Activated T-cell treated with anti-CD3 and anti-CD28 coated beads, Interleukin-2, amount 50 U/mL, for 24 hours (primary cell): ENCODE measurements at places on chromosomes 7 and 10.

DNA sequence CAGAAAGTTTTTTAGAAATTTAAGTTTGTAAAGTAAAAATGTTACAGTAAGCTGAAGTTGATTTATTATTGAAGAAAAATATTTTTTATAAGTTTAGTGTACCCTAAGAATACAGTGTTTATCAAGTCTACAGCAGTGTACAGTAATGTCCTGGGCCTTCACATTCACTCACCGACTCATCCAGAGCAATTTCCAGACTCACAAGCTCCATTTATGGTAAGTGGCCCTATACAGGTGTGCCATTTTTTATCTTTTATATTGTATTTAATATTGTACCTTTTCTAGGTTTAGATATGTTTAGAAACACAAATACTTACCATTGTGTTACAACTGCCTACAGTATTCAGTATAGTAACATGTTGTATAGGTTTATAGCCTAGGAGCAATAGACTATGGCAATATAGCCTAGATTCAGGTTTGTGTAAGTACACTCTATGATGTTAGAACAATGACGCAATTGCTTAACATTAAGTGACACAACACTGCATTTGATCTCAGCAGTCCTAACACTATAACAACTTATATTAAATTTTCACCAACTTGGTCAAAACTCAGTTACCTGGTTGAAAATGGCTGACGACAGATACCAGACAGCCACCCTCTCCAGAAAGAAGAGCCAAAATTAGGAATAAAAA, 45.7 kb downstream of the HIBADH start:
- DNase-seq, result no peak
- no peak overlapping the region for H3K4me3 ChIP-seq
- H3K27me3 ChIP-seq, result no peaks in the 10 kb centered on the region
- H3K4me1 ChIP-seq, result no peaks in the 10 kb centered on the region
- no peak overlapping the region for H3K27ac ChIP-seq

- no peak overlapping the region for H3K4me3 ChIP-seq
- H3K27me3 ChIP-seq, result peaks cover 23% of the 10 kb centered on the region
- H3K36me3 ChIP-seq, result no peaks in the 10 kb centered on the region
- no peak for DNase-seq
Observed at GRCh38 chr7:156656598-156656997, 16.0 kb downstream of the RNF32 start.

GRCh38 chr10:80373502-80373901, 16.9 kb downstream of the DYDC2 start:
- no peaks in the 10 kb centered on the region for H3K36me3 ChIP-seq
- no peak overlapping the region for H3K4me3 ChIP-seq
- no peak for DNase-seq
- no peak overlapping the region for H3K27ac ChIP-seq
- peaks cover 5% of the 10 kb centered on the region for H3K4me1 ChIP-seq

GRCh38 chr10:10792681-10793080, 225.0 kb upstream of the CELF2 start:
- no peak for DNase-seq
- H3K27ac ChIP-seq, result no peak overlapping the region
- H3K27me3 ChIP-seq, result peaks cover 32% of the 10 kb centered on the region

DNA sequence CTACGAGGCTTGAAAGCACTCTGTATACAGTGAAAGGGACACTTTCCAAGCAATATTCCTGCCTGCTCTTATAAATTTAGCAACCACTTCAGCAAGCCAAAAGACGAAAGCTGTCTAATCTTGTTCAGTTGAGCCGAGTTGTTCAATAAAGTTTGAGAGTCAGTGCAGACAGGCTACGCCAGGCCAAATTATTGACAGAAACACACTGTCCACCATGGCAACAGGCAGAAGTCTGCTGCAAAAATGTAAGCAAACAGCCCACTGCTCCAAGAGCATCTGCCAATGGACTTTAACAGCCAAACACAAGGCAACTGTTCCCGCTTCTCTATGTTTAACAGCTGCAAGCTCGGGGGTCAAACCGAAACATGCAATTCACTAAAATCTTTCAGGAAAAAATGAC, 85.7 kb downstream of the GLI3 start:
- no peaks in the 10 kb centered on the region for H3K4me1 ChIP-seq
- H3K4me3 ChIP-seq, result no peak overlapping the region
- no peak for DNase-seq
- H3K36me3 ChIP-seq, result no peaks in the 10 kb centered on the region

DNA sequence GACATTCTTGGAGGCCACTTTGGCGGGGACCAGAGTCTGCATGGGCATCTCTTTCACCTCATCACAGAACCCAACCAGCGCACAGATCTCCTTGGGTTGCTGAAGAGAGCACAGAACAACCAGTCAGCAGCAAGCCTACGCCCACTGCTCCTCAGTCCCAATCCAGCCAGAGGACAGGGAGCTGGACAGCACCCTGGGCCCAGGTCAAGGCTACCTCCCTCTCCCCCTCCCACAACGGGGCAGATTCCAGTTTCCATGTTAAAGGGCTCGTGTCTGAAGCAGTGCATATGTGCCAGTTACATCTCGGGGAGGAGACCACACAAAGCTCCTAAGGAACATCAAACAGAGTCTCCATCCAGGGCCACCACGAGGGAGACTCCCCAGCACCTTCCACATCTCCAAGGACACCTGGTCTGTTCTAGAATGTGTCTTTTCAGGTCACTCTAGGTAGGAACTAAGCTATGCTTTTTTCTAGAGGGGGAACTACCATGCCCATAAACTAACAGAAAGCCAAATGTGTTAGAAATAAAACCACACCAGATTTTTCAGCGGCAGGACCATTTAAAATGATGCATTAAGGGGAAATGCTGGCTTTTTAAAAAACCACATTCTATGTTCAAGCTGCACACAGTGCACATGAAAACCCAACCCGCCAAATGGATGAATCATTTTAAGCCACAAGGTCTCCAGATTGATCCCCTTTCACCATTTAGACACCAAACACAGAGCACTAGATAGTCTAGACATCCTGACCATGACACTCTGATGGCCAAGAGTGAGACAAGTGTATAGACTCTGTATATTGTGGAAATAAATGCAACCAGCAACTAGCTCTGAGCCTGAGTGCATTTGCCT, 28.9 kb downstream of the PSAP start:
- peak overlapping the region; percentile 75 for H3K27ac ChIP-seq
- DNase-seq, result no peak
- H3K4me3 ChIP-seq, result no peak overlapping the region
- H3K27me3 ChIP-seq, result no peaks in the 10 kb centered on the region
- H3K36me3 ChIP-seq, result peaks cover 95% of the 10 kb centered on the region

- H3K4me1 ChIP-seq, result peaks cover 76% of the 10 kb centered on the region
- H3K36me3 ChIP-seq, result peaks cover 56% of the 10 kb centered on the region
- DNase-seq, result no peak
- H3K27me3 ChIP-seq, result no peaks in the 10 kb centered on the region
Observed at GRCh38 chr7:26160896-26161295, 8.9 kb downstream of the NFE2L3 start.

- H3K27me3 ChIP-seq, result no peaks in the 10 kb centered on the region
- H3K4me3 ChIP-seq, result no peak overlapping the region
- peaks cover 38% of the 10 kb centered on the region for H3K36me3 ChIP-seq
- DNase-seq, result no peak
- no peak overlapping the region for H3K27ac ChIP-seq
Observed at GRCh38 chr7:112853422-112853821, 63.2 kb upstream of the TMEM168 start.

DNA sequence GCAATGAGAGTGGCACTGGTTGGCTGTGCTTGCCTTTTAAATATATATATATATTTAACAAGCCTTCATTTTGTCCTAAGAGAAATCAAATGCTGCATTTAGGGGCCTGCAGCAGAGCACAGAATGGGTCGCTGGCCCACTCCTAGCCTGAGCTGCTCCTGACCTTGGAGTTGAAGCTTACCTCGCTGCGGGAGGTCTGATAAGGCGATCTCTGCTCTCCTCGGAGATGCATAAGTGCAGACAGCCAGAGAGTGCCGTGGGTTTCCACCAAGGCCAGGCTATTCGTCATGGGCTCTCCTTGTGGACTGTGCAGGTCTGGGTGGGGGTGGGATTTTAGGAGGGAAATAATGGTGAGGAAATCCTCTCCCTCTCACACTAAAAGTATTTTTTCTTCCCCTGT, 99.5 kb upstream of the IKZF1 start:
- no peaks in the 10 kb centered on the region for H3K36me3 ChIP-seq
- no peak for DNase-seq
- no peaks in the 10 kb centered on the region for H3K27me3 ChIP-seq
- H3K27ac ChIP-seq, result peak overlapping the region; percentile 95

DNA sequence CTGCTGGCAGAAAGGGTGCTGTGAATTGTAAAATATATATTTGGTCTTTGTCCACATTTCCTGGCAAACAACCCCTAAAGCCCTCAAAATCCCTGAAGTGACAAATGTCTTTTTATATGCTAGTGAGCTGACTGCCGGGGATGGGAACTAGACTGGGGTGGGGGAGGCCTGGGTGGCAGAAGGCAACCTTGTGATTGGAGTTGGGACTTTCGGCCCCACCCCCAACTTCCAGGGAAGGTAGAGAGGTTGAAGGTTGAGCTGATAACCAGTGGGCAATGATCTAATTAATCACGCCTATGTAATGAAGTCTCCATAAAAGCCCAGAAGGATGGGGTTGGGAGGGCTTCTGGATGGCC, 2.7 kb downstream of the EPHA1 start:
- H3K27me3 ChIP-seq, result no peaks in the 10 kb centered on the region
- H3K36me3 ChIP-seq, result no peaks in the 10 kb centered on the region
- H3K4me1 ChIP-seq, result peaks cover 60% of the 10 kb centered on the region
- H3K27ac ChIP-seq, result no peak overlapping the region
